ENCODE measurements at places on chromosomes 1 and 21.

DNA sequence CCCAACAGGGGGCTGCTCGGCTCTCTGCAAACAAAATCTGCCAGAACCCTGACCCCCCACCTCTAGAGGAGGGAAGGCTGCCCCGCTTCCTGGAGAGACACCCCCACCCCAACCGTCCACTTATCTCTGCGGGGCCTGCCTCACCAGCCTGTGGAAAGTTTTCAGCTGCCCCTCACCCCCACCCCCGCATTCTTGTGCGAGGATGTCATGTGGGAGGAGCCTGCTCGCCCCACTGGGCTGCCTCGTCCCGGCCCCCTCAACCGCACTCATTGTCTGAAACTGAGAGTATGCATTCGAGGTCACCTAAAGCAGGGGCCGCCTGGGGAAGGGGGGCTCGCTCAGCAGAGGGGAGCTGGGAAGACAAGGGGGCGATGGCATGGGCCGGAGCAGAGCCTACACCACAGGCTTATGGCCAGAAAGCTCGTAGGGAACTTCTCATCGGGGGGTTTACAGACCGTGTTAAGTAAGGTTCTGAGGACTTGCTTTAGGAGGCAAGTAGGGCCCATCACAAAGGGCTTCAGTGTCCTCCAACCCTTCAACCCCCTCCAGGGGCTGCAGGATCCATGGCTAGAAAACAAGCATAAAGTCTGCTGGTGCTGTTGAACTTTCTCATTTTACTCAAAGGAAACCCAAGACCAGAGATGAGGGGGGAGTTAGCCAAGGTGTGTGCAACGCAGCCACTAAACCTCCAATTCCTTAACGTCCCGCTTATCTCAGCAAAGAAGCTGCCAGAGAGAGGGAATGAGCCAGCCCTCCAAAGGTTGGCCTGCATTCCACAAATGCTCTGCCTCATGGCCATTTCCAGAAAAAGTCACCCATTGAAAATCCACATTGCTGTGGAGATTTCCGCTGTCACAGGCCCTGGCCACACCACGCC is 9.4 kb downstream of the EPHA2 start:
- DNase-seq, result no peak

DNA sequence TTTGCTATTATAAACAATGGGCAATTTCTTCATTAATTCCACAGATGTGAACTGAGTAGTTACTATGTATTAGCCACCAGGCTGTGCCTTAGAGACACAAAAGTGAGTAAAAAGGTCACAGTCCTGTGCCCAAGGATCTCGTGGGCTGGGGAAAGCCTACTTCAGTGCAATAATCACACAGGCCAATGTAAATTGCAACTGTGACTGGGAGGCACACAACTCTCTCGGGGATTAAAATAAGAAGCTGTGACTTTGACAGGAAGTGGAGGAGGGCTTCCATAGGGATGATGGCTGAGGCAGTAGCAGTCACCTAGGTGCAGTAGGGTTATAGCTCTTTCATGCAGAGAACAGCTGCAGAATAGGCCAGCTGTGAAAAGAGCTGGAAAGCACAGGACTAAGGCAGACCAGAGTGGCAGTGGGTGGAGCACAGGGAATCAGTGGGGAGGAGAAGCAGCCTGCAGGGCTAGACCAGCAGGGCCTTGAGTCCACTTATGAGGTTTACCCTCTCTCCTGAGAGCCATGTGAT is 121.9 kb downstream of the MAB21L3 start:
- no peak for DNase-seq

DNA sequence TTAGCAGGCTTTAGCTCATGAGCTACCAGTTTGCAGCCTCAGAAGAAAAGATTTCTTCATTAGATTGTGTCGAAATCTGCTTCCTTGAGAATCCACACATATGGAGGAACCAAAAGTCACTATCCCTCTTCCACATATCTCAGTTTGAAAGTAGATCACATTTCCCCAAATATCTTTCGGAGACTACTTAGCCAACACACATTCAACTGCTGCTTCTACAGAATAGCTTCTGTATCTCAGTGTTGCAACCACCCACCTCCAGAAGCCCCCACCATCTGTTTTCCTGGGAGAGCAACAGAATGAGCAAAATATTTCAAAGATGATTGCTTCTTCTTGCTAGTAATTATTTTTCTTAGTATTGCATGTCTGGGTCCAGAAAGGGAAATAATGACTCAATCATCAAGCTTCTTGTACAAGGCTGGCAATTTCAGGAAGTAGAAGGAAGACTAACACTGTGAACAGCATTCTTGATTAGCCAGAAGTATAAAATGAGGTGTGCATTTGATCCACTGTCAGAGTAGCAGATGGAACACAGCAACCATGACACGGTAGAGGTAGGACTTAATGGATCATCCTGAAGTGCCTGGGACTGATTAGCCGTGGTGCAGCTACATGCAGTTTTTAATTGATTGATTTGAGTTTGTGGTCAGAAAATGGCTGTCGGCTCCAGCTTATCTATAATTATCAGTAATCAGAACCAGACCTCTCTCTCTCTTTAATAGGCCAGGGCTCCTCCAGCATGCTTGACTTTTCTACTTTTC is 24.9 kb downstream of the ZC3H11B start:
- DNase-seq, result no peak

DNA sequence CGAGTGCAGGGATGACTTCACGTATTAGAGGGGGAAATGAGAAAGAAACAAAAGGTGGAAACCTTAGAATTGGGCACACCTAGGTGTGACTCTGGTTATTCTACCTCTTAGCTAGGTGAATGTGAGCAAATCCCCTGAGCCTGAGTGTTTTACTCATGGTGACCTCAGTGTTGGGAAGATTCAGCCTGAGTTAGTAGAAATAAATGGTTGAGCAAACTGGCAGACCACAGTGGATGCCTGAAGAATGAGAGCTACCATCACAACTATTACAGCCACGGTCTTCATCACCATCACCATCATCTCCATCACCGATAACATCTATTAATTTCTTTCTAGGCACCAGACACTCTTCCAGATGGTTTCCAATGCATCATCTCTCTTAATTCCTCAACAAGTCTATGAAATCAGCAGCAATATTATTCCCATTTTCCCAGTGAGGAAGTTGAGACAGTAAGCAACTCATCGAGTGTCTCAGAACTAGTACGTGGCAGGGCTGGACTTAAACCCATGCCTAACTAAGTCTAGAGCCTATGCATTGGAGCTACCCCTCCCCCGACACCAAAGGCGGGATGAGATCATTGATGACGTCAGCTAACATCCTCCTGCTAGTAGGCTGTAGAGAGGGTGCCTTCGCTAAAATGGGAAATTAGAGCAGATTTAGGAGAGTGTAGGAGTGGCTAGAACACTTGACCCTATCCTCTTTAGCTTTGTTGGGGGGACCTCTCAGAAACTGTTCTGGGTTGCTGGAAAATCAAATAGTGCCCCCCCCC is 7.9 kb upstream of the KAZN start:
- DNase-seq, result no peak

GRCh38 chr1:75980972-75981897 is 49.0 kb upstream of the ASB17 start:
- DNase-seq, result no peak

DNA sequence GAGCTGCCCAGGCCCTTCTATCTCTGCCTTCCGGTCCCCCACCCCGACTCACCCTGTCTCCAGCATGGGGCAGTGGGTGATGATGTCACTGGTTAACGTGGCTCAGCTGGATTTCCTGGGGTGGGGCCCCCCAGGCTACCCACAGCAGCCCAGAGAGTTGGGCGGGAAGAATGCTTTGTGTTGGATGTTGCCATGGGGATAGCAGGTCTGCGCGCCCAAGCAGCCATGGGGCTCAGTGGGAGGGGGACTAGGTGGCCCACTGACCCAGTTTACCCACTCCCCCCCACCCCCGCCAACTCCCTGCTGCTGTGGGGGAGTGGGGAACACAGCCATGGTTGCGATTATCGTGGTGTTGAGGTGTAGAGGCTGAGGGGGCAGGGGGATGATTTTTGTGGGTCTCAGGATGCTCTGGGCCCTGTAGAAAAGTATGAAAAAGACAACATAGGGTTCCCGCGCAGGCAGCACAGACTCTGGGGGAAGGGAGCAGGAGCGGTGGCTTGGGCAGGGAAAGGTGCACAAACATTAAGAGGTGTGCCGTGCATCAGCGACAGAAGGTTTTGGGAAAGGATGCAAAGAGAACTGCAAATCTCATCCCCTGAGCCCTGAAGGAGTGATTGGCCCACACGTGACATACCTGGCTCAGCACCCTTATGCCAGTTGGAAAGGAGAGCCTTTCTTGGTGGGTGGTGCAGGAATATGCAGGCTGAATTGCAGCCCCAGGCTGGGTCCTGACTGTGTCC is 8.5 kb downstream of the CELSR2 start:
- DNase-seq, result no peak

- DNase-seq, result no peak
These were observed 12.8 kb downstream of the PLA2G4A start for GRCh38 chr1:186841599-186841998.

- DNase-seq, result no peak
These were observed 54.9 kb upstream of the BACE2 start for GRCh38 chr21:41112740-41113692.

DNA sequence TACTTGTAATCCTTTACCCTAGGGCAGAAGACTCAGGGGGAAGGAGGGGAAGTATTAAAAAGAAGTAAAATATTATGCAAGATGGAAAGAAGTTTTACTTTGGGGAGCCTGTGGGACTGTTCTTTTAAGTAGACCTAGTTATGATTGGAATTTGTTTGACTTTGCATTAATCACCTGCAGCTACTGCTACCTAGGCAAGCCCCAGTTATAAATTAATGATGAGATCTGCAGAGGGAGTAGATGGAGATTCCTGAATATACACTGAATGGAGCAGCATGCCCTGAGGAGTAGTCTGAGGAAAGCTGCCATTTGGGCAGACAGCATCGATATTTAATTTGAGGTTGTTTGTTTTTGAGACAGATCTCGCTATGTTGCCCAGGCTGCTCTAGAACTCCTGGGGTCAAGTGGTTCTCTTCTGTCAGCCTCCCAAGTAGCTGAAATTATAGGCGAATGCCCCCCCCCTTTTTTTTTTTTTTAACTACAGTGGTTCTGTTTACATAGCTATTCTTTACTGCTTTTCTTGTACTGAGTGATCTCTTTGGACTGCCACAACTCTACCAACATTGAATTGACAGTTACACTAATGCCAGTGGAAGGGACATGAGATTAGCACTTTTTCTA is 81.4 kb upstream of the SERTAD4 start:
- no peak for DNase-seq

DNA sequence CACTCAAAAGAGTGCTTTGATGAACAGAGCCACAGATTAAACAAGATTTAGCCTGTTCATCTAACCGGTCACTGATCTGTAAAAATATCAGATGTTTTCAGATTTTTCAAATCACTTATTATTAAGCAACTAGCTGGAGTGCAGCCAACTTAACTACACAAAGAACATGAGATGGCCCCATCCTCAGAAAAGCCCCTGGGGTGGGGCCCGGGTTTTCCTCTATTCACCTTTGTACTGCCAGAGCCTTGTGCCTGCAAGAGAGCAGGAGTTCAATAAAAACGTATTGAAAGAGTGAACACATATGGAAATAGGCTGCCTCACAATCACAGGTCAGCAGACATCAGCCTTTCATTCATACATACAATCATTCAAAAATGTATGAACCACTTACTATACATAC is 516.1 kb downstream of the OMA1 start:
- no peak for DNase-seq

- no peak for DNase-seq
These were observed 37.8 kb downstream of the PLEKHO1 start for GRCh38 chr1:150187560-150187931.

- DNase-seq, result no peak
These were observed 508.8 kb downstream of the PLPP3 start for GRCh38 chr1:56070601-56071000.

DNA sequence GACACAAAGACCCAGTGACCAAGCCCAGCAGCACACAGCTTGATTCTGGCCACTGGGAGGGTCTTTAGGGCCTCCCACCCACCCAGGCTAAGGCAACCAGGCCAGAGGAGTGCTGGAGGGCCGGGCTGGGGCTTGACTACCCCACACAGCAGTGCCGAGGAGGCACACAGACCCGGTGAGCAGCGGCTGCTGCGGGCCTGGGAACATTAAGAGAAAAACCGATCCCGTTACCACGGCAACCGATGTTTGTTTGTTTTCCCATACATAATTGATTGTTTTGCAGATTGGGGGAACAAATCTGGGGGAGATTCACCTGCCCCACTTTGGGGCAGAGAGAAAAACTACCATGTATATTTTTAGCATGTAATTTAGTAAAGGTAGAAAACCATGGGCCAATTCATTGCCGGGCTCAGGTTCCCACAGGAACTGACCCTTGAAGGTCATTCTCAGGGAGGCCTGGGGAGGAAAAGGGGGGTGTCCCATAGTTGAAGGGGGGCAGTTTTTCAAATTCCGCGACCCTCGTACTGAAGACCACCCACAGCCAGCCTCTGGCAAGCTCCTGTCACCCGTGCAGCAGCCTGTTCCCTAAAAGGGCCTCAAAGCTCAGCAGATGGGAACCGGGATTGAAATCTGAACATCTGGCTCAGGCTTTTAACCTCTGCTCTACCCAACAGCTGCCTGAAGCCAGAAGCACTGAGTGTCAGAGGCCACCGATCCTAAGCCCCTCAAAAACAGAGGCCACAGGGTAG is 35.3 kb downstream of the CHD5 start:
- DNase-seq, result no peak
